ENCODE measurements at places on chromosomes 1 and 21.

DNA sequence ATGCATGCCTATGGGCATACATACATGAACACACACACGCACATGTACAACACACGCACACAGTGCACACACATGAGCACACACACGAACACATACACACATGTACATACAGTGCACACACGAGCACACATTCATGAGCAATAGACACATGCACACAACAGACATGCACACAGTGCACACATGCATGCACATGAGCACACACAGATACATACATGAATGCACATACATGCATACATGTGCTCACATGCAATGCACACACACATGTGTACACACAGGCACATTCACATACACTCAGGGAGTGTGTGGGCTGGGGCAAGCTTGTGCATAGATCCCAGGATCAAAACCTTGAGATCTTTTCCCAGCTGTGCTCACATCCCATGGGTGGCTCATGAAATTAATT is 18.9 kb downstream of the CRYAA start:
- DNase-seq, result no peak

- no peak for DNase-seq
Observed at GRCh38 chr1:218656301-218657037, 311.3 kb downstream of the TGFB2 start.

DNA sequence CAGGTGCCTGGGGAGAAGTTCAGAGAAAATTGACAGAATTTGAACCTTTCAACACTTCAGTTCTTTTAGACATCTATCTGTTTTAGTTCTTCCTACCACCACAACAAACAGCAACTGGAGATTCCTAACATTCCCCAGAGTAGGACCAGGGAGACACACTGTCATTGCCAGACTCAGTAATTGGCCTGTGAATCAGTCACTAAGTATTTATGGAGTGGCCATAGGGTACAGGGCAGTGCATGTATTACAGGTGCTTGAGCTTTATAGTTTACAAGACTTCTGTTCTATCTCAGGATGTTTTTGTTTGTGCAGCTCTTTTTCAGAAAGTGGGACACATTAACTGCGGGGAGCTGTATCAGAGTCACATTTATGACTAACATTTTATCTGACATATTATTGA is 1.7 kb downstream of the CDC14A start:
- DNase-seq, result no peak

DNA sequence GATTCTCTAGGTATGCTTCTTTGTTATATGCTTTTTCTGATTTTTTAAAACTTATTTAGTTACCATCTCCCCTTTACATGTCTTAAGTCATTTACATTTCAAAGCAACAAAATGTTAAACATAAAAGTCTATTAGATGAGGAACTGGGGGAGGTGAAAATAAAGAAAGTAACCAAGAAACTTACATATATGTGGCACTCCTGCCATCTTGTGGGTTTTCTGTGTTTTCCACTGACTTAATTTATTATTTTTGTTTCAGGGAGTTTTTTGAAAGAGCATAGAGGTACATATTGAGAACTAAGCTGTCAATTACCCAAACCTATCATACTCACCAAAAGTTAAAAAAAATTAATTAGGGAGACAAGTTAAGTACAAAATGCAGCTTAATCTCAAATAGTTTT is 1531.1 kb downstream of the MRPL39 start:
- no peak for DNase-seq

DNA sequence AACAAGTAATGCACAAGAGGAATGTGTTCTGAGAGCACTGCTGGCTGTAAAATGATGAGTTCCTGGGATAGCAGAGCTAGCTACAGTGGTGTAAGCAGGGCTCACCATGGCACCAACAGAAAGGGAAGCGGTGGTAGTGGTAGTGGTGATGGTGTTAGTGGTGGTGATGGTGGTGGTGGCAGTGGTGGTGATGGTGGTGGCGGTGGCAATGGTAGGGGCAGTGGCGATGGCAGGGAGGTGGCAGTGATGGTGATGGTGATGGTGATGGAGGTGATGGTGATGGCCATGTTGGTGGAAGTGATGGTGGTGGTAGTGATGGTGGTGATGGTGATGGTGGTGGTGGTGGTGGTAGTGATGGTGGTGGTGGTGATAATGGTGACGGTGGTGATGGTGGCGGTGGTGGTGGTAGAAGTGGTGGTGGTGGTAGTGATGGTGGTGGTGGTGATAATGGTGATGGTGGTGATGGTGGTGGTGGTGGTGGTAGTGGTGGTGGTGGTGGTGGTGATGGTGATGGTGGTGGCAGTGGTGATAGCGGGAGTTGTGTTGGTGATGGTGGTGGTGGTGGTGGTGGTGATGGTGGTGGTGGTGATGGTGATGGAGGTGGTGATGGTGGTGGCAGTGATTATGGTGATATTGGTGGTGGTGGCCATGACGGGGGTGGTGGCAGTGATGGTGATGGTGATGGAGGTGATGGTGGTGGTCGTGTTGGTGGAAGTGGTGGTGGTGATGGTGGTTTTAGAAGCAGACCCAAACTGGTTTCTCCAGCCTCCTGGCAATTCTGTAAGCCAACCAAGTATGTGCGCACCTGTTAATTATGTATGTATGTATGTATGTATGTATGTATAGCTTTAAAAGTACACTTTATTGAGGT is 254.1 kb downstream of the TRABD2B start:
- DNase-seq, result no peak

GRCh38 chr1:15953294-15953771 is 22.6 kb downstream of the ZBTB17 start:
- DNase-seq, result no peak

GRCh38 chr1:113859478-113860175 is 11.9 kb downstream of the PTPN22 start:
- no peak for DNase-seq

Measured in NCI-H2029 treated with DMSO at 0.1 percent for 48 hours (cell line).